ENCODE measurements at places on chromosomes 7 and 10.

- no peak for DNase-seq
These were observed 79.9 kb downstream of the CDK14 start for GRCh38 chr7:90675982-90676381.

GRCh38 chr7:94397722-94398121, 3.0 kb downstream of the COL1A2 start:
- DNase-seq: no peak

GRCh38 chr10:44033008-44033407, 351.9 kb downstream of the CXCL12 start:
- DNase-seq: no peak

GRCh38 chr10:30999070-30999712, 32.5 kb downstream of the ZNF438 start:
- DNase-seq: no peak

- no peak for DNase-seq
These were observed 114.0 kb upstream of the COBL start for GRCh38 chr7:51430480-51431086.

DNA sequence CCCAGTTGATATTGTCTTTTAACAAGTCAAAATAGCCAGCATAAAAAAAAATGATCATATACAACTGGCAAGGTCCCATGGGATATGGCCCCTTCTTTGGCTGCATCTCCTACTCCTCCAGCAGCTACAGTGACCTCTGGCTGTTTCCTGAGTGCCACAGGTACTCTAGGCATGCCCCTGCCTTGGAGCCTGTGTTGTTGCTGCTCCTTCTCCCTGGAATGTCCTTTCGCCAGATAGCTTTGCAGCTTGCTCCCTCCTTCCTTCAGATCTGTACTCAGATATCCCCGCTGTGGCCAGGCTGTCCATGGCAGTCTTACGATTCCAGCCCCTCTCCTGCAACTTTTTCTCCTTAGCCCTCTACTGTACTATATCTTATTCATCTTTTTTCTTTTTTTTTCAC, 23.3 kb downstream of the CNNM2 start:
- DNase-seq: no peak
